Right forelimb (tissue), 1 donor: ENCODE measurements at places on chromosomes 16 and 17.

DNA sequence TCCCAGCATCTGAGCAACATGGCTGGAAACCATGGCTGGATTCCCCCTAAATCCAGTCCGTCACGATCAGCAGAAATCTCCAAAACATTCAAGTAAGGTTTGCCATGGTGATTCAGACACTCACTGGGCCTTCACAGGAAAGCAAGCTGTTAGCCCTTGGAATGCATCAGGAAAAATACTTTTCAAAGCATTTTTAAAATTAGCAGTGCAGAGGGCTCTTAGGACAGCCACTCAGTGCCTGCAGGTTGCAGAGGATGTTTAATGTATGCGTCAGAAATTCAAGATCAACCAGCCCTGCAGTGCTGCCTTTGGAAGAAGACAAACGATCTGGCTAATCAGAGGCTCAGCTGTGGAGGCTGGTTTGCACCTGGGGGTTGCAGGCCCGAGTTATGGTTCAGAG lies 50.3 kb downstream of the FOXL1 start:
- no peak for DNase-seq

DNA sequence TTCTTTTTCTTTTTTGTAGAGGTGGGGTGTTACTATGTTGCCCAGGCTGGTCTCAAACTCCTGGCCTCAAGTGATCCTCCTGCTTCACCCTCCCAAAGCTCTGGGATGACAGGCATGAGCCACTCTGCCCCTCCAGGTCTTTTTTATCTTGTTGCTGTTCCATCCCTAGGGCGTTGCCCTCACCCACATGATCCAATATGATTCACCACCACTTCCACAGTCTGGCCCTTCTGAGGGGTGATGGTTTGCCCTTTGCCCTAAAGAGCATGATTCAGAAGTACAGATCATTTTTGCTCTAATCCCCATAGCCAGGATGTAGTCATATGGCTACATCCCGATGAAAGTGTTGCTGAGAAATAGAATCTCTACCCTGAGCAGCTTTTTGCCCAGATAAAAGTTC lies 18.8 kb downstream of the STX4 start:
- no peak for DNase-seq

DNA sequence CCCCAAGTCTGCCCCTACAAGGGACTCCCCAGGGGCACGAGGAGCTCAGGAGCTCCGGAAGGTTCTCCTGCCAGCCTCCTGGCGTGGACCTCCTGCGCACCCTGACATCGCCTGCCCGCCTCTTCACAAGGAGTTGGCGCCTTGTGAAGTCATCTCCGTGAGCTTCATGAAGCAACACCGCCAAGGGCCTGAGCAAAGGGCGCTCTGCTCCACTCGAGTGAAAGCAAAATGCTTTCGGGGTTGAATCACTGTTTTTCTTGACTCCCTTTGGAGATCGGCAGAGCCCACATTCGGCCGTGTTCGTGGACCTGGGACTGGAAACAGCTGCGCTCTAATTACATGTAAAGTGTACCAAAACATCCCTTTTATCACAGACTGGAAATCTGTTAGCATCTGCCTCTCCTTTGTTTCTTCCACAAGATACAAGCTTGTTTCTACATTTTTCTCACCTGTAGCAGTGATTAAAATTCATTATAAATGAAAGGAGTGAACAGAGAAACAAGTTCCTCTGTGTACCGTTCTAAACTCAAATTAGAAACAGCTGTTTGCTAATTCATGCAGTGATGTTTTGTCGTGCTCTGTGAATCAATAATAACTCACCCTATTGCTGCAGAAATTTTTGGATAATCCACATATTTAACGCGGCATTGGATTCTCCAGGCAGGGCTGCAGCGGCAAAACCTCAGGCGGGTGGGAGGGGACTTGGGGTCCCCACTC lies 203.3 kb downstream of the ZNF423 start:
- DNase-seq, result no peak

DNA sequence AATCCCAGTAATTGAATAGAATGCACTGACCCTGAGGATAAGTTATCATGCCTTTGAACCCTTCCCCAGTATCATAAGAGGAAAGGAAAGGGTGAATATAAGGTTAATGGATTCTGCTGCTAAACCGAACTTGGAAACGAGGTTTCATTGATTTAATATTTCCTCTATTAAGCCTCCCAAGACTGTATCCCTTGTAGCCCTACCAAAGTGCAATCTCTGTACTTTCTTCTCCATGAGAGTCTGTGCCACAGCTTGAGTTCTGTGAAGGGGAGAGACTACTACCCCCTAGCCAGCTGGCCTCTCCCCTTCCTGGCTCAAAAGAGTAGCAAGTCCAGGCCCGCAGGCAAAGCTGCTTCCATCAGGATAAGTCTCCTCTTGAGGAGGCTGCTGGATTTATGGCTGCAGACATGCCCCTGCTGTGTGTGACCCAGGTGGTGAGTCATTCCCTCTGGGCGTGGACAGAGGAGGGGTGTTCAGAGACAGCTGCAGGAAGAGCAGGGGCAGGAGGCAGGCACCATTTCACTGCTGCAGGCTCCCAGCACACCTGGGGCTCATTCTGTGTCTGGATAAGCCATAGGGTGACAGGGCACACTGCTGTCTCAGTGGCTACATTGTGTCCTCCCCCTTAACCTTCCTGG lies 58.4 kb downstream of the TOM1L2 start:
- DNase-seq, result peak; percentile 62

DNA sequence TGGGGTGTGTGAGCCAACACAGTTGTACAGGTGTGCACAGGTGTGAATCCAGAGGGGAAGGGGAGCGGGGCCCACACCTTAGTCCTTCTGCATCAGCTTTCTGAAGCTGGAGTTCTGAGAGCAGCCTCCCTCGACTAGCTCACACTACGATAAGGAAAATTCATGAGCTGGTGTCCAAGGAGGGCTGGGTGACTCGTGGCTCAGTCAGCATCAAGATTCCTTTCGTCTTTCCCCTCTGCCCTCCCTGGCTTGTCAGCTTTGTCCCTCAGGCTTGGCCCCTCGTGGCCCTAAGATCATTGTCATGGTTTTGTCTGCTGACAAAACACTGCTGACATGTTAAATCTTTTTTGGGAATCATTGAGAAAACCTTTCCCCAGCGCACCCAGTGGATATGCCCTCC lies 47.5 kb downstream of the OR1D5 start:
- DNase-seq, result no peak

DNA sequence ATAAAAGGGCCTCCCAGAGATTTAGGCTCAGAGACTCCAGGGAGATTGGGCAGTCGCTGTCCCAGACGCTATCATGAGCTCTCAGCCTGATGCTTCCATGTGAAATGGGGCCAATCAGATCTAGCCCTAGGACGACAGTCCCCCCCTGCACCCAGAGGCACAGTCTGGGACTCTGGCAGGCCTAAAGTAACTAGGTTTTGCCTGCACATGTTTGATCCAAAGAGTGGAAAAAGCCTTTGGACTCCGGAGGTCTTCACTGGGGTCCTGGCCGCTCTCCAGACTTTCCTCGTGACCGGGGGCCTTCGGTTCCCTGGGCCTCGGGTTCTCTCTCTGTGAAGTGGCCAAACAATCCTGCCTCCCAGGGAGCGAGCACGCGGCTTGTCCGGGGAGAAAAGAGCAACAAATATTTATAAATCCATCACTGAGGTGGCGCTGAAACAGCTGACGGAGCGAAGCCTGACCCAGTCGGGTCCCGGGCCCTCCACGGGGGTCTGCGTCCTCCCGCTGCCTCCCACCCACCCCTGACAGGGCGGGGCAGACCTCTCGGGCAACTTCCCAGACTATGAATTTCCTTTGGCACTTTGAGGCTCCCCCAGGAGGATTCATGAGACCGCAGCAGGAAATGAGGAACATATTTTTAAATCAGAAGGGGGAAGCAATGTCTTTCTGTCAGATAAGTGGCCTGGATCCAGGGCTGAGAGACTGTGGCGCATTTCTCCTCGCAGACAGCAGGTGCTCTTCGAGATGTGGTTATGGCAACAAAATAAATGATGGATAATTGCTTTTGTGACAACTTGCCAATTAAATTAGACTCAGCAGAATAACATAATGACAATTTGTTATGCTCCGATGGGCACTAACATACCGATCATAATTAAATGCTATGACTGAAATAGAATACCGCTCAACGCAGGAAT lies 38.9 kb downstream of the MRPS23 start:
- peak; percentile 61 for DNase-seq

DNA sequence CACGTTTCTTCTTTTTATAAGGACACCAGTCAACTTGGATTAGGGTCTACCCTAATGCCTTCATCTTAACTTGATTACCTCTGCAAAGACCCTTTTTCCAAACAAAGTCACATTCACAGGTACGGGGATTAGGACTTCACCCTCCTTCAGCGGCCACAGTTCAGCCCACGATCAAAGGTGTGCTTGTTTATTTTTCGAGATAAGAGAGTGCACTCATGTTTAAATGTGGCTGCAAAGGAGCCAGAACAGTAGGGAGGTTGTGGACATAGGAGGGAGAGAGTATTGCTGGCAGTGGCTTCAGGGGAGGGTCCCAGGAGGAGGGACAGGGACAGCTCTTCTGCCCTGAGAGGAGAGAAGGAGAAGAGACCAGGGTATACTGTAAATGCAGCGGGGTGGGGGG lies 46.7 kb downstream of the MGAT5B start:
- no peak for DNase-seq

GRCh38 chr17:44795421-44795820 lies 34.7 kb downstream of the GJC1 start:
- no peak for DNase-seq

GRCh38 chr16:72887537-72887936 lies 160.4 kb downstream of the ZFHX3 start:
- no peak for DNase-seq

GRCh38 chr17:29697371-29697770 lies 74.7 kb upstream of the CORO6 start:
- DNase-seq, result no peak

GRCh38 chr16:8713635-8714172 lies 39.3 kb downstream of the ABAT start:
- no peak for DNase-seq

- no peak for DNase-seq
Measured at GRCh38 chr17:39531252-39531651, 70.0 kb downstream of the CDK12 start.

GRCh38 chr16:48153774-48154173 lies 2.0 kb downstream of the ABCC12 start:
- no peak for DNase-seq

- no peak for DNase-seq
Measured at GRCh38 chr17:49162866-49163265, 30.3 kb downstream of the B4GALNT2 start.

- DNase-seq, result peak; percentile 57
Measured at GRCh38 chr17:29615048-29615385, 7.7 kb downstream of the CORO6 start.

DNA sequence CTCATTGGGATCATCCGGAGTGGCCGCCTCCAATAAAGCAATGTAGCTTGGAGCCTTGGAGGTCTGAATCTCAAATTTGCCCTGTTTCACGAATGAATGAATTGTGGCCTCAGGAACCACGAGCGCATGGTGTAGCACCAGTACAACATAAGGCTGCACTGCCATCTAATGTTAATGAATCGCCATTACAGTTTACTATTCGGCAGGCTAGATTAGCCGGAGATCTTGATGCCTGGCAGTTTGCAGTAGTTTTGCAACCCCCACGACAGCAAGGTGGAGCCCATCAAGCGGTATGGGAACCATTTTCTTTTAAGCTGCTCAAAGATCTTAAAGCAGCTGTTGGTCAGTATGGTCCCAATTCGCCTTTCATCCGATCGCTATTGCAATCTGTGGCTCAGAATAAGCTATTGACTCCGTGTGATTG lies 18.8 kb downstream of the ALOX15B start:
- no peak for DNase-seq

GRCh38 chr16:1157639-1158455 lies 4.9 kb downstream of the CACNA1H start:
- no peak for DNase-seq

- no peak for DNase-seq
Measured at GRCh38 chr16:3716831-3717234, 491 bp downstream of the TRAP1 start.

GRCh38 chr16:23832882-23833281 lies 2.9 kb upstream of the PRKCB start:
- DNase-seq, result no peak

DNA sequence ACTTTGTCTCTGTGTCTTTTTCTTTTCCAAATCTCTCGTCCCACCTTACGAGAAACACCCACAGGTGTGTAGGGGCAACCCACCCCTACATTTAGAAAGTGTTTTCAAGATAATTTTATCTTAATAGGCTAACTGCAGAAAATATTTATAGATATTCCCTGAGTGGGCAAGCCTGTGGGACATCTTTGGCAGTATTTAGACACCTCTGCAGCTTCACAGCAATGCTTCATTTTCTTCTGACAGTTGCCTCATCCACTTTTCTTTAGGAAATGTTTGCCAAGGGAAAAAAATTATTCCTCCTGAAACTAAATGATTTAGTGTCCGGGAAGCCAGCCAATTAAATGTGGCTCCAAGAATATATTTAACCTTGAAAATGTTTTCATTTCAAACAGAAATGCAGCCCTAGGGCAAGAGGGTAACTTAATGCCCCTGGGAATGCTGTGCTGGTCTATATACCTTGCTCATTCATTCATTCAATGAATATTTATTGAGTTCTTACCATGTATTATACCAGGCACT lies 290.4 kb downstream of the ABCC12 start:
- no peak for DNase-seq

- no peak for DNase-seq
Measured at GRCh38 chr16:74742051-74742481, 32.6 kb downstream of the FA2H start.

- DNase-seq, result no peak
Measured at GRCh38 chr16:79061181-79061580, 539.4 kb downstream of the MAF start.

DNA sequence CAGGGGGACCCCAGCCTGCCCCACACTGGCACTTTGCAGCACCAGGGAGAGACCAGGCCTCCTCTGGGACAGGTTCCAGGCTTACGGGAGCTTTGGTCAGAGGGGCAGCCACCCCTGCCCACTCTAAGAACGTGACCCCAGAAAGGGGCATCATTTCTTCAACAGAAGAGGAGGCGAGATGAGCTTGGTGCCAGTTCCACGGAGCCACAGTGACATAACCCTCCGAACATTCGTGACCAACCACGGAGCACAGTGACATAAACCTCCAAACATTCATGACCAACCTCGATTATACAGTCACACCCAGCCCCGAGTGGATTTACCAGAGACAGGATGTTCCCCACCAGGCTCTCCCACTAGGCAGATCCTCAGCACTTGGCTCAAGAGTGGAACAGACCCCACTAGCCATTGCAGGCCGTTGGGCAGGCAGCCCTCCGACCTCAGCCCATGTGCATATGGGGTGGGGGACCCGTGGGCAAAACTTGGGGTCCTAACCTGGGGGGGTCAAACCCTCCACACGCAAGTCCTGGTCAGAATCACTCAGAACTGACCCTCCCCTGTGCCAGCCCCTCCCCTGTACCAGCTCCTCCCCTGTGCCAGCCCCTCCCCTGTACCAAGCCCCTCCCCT lies 112.9 kb downstream of the METRNL start:
- peak; percentile 44 for DNase-seq

GRCh38 chr17:44358066-44358465 lies 5.6 kb downstream of the FAM171A2 start:
- DNase-seq, result no peak

GRCh38 chr17:81920612-81921536 lies 2.9 kb upstream of the SIRT7 start:
- DNase-seq, result no peak

GRCh38 chr17:57236686-57237299 lies 19.5 kb upstream of the MSI2 start:
- DNase-seq, result no peak
